ENCODE measurements at places on chromosomes 13 and 19.
A peak's percentile ranks its signal among the peaks of the same experiment; 100 is the strongest.

- DNase-seq, result no peak
These were observed 10.2 kb downstream of the C2CD4C start for GRCh38 chr19:398719-399118.

GRCh38 chr19:42386974-42387707 lies 3.0 kb downstream of the CNFN start:
- peak; percentile 52 for DNase-seq

DNA sequence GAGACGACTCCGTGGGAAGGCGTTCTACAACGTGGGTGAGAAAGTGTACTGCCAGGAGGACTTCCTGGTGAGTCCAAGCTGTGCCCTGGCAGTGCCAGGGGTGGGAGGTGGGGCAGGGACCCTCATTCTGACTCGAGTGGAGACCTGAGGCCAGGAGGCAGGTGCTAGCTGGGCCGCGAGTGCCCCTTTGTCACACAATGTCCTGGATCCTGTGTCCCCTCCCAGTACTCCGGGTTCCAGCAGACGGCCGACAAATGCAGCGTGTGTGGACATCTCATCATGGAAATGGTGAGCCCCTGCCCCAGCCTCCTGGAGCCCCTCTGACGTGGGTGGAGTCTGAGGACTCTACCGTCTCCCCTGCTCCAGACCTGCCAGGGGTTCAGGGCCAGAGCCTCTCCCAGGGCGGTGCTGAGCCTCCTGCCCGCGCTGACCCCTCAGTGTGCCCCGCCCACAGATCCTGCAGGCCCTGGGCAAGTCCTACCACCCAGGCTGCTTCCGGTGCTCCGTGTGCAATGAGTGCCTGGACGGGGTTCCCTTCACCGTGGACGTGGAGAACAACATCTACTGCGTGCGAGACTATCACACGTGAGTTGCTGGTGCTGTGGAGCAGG lies 11.6 kb downstream of the WTIP start:
- DNase-seq, result no peak

DNA sequence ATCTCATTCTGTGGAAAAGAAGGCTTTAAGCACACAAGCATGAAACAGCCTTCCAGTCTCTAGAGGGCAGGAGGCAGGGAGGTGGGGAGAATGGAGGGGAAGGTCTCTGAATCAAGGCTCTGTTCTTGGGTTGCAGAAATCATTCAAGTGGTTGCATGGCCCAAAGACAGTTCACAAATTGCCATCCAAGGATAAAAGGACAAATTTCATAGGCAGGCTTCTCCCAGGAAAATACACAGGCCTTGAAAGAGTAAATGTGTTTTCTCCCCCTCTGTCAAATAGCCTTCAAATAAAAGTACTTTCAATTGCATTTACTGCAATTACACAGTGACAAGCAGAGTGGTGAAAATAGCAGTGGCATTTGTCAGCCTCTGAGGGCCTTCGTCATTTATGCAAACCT lies 450.8 kb downstream of the DCT start:
- DNase-seq, result no peak

DNA sequence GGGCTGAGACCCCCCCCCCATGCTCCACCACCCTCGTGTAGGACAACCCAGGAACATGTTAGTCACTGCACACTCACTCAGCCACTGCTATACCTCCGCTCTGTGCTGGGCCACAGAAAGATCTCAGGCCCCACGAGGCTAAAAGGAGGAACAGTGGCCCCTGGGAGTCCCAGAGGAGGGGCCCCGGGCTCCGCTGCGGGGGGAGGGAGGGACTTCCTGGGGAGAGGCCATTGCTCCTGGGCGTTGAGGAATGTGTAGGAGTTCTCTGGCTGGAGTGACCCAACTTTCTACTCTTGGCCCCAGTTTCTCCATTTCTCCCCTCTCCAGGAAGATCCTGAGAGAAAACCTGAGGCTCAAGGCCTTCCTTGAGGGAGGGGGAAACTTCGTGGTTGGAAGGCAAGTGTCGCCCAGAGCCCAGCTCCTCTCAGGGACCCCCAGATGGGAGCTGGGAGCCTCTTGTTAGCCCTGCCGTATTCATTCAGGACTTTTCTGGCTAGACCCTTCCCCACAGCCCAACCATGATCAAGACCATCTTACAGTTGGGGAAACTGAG lies 13.6 kb downstream of the ONECUT3 start:
- DNase-seq, result no peak

DNA sequence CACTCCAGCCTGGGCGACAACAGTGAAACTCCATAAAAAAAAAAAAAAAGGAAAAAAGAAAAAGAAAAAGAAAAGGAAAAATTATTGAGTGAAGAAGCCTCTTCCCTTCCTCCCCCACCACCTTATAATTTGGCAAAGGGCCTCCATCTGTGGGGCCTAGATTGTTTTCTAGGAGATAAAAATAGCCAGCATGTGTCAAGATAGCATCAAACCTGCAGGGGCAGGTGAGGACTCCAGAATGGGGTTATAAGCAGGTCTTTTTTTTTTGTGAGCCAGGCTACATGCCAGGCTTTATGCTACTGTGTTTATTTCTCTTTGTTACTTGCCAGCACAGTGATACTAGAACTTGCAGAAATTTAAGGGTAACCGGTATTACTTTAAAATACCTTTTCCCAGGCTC lies 11.7 kb upstream of the TRIM13 start:
- DNase-seq, result no peak

DNA sequence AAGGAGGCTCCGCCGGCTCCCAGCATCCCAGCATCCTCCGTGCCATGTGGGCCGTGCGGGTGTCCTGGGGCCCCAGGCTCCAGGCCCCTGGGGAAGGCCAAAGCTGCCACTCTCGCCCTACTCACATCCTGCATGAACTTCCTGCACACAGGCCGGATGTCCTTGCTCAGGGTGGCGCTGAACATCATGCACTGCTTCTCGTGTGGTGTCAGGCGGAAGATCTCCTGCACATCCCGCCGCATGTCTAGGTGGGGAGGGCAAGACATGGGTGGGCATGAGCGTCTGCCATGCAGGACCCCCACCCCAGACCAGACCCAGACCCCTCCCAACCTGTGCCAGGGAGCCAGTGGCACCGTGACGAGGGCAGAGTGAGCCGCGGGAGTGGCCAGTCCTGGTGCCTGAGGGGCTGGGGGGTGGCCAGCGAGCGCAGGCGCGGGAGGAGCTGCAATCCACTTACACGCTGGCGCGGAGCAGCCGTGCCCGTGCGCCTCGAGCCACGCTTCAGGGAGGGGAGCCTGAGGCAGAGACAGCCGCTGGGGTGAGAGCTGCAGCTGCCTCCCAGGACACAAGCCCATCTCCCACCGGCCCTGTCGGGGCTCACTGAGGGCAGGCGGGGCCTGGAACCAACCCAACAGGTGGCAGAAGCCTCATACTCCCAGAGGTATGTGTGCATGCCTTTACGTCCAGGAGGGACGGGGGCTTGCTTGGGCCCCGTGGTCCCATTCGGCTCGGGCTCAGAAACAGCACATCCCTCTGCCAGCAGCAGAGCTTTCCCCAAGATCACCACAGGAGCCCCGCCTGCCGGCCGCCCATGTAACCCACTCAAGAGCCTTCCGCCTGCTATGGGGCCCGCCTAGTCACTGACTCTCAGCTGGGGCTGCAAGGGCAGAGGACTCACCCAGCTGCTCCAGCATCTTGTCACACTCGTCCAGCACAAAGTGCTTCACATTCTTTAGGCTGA lies 8.8 kb downstream of the DDX39A start:
- DNase-seq, result peak; percentile 44

DNA sequence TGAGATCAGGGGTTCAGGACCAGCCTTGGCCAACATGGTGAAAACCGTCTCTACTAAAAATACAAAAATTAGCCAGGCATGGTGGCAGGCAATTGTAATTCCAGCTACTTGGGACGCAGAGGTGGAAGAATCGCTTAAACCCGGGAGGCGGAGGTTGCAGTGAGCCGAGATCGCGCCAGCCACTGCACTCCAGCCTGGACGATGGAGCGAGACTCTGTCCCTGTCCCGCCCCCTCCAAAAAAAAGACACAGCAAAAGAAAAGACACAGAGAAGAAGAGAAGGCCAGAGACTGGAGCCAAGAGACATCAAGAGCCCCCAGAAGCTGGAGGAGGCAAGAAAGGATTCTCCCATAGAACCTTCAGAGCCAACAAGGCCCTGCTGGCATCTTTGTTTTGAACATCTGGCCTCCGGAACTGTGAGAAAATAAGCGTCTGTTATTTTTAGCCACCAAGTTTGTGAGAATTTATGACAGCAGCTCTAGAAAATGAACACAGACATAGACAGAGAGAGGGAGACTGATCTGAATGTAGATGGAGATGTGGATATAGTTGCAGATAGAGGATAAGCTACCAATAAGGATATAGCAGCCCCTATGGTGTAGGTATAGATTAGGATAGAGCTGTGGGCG lies 25.7 kb upstream of the PNMA8B start:
- DNase-seq, result no peak

GRCh38 chr19:18594096-18594823 lies 5.7 kb downstream of the REX1BD start:
- peak; percentile 73 for DNase-seq

DNA sequence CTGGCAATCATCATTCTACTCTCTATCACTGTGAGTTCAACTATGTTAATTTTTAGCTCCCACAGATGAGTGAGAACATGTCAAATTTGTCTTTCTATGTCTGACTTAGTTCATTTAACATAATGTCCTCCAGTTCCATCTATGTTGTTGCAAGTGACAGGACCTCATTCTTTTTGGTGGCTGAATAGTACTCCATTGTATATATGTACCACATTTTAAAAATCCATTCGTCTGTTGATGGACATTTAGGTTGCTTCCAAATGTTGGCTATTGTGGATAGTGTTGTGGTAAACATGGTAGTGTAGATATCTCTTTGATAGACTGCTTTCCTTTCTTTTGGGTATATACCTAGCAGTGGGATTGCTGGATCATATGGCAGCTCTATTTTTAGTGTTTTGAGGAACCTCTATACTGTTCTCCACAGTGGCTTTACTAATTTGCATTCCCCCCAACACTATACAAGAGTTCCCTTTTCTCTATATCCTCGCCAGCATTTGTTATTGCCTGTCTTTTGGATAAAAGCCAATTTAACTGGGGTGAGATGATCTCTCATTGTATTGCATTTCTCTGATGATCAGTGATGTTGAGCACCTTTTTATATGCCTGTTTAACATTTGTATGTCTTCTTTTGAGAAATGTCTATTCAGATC lies 124.1 kb downstream of the PCCA start:
- no peak for DNase-seq

DNA sequence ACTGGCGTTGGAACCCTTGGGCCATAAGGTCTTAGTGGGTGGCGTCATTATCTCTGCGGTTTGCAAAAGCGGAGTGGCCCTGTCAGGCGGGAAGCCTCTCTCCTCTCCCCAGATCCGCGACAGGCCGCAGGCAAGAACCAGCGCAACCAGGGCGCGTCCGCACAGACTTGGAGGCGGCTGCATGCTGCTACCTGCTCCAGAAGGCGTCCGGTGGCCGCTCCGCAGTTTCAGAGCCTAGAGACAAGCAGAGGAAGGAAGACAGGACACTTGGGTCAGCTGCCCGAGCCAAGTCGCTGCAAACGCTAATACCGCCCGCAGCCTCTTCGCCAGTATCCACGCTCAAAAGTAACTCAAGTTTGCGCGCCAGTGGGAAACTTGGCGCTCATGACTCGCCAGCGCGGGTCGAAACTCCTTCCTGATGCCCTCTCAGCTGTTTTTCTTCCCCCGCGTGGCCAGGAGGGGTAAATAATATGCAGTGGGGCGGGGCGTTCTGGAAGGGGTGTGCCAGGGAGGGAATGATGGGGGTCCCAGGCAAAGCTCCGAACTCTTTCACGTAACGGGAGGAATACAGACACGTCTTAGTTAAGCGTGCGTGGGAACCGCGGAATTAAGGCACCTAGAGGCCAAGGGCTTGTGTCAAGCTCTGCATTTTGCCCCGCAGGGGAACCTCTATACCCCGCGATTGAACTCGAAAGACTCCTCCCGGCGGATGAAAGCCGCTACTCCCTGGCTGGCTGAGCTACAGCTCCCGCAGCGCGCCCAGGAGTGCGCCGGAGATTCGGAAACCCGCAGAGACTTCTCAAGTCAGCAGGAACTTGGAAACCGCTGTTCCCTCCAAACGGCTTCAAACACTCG lies at the start of gene EDNRB:
Gene EDNRB, minus strand, starts transcription at position 441 of the 855 bp plus-strand sequence. Its CDS starts 258 bp downstream, at position 183.
- DNase-seq, result no peak

GRCh38 chr19:2524840-2525723 lies 49.2 kb downstream of the GADD45B start:
- DNase-seq, result no peak

DNA sequence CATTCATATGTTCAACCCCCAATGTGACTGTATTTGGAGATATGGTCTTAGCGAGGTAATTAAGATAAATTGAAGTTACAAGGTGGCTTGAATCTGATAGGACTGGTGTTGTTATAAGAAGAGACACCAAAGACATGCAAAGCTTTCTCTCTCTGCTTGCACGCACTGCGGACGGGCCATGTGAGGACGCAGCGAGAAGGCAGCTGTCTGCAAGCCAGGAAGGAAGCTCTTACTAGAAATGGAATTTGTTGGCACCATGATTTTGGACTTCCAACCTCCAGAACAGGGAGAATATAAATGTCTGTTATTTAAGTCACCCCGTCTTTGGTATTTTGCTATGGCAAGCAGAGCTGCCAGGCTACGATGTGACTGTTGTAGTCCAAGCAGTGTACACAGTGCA lies 4.8 kb downstream of the DLEU7 start:
- no peak for DNase-seq

- no peak for DNase-seq
These were observed 1.5 kb downstream of the KISS1R start for GRCh38 chr19:918481-919198.

GRCh38 chr19:49787746-49788145 lies 20.9 kb downstream of the AP2A1 start:
- no peak for DNase-seq

GRCh38 chr19:8571006-8571411 lies 6.2 kb downstream of the MYO1F start:
- peak; percentile 43 for DNase-seq

GRCh38 chr19:15144046-15144646 lies 36.9 kb downstream of the SYDE1 start:
- no peak for DNase-seq

GRCh38 chr13:45055902-45056648 lies 64.2 kb upstream of the GTF2F2 start:
- no peak for DNase-seq

DNA sequence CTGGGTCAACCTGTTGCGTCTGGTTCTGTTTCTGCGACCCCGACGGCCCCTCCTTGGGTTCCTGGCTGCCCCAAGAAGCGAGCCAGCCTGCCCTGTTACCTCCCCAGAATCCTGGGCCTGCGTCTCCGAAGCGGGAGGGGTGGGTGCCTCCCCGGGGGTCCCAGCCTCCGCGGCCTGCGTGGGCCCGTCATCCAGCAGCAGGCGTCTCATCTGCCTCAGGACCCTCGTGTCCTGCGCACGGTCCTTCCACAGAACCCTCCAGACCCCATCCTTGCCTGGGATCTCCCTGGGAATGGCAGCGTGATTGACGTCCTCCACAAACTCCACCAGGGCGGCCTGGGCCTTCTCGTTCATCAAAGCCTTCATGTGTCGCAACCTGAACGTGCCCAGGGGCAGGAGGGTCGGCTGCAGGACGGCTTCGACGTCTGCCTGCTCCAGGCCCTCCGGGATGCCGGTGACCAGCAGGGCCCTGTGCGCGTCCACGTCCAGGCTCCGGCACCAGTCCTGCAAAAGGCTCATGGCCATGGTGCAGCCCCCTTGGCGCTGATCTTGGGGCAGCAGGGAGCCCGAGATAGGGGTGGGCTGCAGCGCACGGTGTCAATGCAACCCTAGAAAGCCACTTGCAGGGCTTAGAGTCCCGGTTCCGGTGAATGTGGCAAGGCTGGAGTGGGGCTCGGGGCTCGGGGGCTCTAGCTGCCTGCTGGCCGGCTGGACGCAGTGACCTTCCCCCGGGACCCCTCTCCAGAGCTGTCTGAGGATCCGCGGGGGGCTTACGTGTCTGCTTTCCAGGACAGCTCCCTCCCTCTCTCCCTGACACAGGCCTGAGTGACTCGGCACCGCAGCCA lies 504 bp downstream of the PNMA8B start:
- no peak for DNase-seq

- DNase-seq, result no peak
These were observed 137.8 kb upstream of the GJB6 start for GRCh38 chr13:20369886-20370361.

All from T-helper 17 cell (primary cell).